ENCODE measurements at places on chromosomes 1 and 21.
A peak's percentile ranks its signal among the peaks of the same experiment; 100 is the strongest.

DNA sequence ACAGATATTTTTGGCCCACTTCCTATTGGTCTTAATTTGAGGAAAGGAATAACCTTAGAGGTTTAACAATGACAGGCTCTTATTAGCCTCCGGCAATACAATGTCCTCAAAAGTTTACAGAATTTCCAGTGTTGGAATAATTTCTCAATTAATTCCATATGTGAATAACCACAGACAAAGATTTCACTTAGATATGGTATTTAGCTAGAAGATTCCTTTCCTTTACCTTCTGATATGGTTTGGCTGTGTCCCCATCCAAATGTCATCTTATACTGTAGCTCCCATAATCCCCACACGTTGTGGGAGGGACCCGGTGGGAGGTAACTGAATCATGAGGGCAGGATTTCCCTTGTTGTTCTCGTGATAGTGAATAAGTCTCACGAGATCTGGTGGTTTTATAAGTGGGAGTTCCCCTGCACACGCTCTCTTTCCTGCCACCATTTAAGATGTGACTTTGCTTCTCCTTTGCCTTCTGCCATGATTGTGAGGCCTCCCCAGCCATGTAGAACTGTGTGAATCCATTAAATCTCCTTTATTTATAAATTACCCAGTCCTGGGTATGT lies 54.9 kb upstream of the RGS7 start:
- no peak for DNase-seq

- DNase-seq: peak; percentile 59
Observed at GRCh38 chr1:81802707-81803430, 2.1 kb downstream of the ADGRL2 start.

- no peak for DNase-seq
Observed at GRCh38 chr1:157652859-157653493, 47.6 kb downstream of the FCRL3 start.

DNA sequence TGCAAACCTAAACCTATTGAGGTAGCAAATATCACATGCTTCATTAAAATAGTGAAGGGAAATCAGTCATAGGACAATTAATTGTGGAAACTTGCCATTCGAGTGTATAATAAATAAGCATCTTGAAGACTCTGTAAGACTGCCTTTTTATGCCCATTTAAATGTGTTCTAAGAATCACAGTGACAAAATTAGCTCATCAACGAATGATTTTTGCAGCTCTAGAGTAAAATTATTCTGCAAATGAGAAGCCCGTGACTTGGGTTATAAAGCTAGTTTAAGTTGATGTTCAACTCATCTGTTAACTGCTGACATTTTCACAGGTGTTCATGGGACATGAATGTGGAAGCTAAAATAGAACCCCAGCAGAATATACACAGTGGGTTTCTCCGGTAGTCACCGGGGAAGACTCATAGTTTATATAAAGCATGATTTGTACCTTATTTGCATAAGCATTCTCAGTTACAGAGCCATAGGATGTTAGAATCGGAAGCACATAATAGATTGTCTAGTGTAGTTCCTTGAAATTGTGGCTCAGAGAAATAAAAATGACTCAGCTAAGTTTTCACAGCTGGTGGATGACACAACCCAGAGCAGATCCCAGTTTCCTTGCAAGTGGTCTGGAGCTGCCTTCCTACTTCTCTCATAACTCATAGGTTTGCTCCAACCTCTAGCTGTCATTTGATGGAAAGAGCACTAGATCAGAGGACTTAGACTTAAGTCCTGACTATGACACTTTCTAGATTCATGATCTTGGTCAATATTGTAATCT lies 107.3 kb downstream of the UCHL5 start:
- DNase-seq: no peak

GRCh38 chr1:68464891-68465290 lies 15.1 kb upstream of the RPE65 start:
- no peak for DNase-seq

GRCh38 chr1:36479505-36480051 lies 3.1 kb downstream of the CSF3R start:
- DNase-seq: no peak

Measured in urothelium cell line (cell line).